ENCODE measurements at places on chromosomes 6 and 20.
A peak's percentile ranks its signal among the peaks of the same experiment; 100 is the strongest.

DNA sequence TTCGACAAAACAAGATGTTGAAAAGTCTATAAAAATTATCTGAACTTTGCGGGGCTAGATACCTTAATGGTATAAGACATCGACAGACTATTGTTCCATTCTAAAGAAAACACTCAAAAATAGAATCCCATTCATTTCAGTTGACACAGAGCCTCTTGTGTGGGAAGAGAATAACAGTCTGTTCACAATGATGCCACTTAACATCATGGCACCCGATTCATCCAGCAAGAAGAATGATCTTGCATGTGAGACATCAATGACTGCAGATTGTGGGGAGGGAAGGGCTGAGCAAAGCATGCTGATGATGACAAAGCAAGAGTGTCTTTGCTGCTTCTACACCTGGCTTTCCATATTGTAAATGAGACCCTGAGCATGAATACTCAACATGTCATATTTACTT lies 49.7 kb upstream of the ARMH2 start:
- DNase-seq, result no peak

DNA sequence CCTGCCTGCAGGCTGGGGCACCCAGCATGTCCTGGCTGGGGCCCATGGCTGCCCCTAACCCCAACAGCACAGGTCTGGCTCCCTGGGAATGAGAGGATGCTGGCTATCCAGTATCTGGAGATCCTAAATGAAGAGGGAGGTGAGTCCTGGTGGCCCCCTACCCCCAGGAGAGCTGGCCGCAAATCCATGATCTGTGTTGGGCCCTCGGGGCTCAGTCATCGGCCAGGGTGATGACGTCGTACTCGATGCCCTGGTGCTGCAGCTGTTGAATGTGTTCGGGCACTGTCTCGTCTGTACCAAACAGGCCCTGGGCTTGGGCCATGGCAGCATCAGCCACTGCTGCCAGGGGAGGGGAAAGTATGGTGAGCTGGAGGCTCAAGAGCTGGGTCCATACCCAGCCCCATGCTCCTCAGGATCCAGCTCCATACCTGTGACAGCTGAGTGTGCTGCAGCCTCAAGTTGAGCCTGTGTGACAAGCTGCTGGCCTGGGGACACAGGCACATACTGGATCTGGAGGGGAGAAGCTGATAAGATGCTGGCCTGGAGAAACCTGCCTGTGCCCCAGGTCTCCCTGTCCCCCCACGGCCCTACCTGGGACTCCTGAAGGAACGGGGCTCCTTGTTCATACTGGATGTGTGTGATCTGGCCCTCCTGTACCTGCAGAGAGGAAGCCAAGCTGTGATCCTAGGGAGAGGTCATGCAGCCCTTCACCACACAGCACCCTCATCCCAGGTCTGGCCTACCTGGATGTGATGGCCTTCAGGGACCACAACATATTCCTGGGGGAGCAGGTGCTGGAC lies 14.5 kb downstream of the PCIF1 start:
- DNase-seq, result no peak

- no peak for DNase-seq
Observed at GRCh38 chr6:126376682-126377081, 36.8 kb downstream of the CENPW start.

GRCh38 chr20:20450521-20450920 lies 82.6 kb downstream of the INSM1 start:
- DNase-seq, result no peak

DNA sequence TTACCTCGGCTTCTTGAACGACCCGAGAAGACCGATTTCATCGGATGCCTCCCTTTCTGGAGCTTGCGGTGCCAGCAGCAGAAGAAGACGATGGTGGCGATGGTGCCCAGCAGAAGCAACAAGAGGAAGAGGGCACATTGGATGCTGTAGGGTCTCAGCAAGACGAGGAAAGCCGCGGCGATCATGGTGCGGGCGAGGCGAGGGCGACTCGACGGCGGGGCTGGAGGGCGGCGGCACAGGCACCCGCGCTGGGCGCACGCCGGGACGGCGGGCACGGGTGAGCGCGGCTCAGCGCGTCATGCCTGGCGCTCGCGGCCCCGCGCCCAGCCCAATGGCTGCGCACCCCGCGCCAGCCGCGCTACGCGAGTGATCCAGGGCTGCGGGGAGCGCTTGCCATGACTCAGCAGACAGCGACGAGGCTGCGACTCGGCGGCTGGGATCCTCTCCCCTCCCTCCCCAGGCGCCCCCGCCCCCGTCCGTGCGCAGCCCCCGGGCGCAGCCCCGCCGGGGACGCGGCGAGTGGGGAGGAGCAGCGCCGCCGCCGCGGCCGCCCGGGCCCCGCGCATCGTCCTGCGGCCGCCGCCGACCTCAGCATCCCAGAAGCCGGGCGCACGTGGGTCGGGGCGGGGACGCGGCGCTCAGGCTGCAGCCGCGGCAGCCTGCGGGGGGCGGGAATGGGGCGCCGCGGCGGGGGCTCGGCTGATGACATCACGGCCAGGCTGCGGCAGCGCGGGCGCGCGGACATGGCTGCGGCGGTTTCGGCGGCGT lies at the start of gene BEND6:
Gene BEND6, plus strand, starts transcription at position 705 of the 768 bp plus-strand sequence. CDS start 26,704 bp downstream, outside the sequence.
- peak; percentile 32 for DNase-seq

DNA sequence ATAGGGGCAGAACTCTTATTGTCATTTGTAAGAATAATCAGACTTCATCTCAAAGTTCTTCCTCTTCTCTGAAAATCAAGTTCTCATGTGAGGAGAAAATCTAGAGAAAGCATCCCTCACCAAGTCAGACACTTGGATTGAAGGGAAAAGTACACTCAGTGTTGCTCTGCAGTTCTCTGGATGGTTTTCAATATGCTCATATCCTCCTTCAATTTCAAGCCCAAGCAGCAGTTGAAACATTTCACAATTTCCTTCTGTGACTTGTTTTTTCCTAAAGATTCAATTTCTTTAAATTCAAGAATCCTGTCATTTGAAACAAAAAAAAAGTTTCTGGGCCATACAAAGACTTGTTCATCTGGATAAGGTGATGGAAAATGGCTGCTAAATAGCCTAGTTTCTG lies 140.2 kb upstream of the AHI1 start:
- DNase-seq, result no peak

- no peak for DNase-seq
Observed at GRCh38 chr6:116012471-116012949, 48.2 kb downstream of the FRK start.
